ENCODE measurements at places on chromosomes 11 and 22.
A peak's percentile ranks its signal among the peaks of the same experiment; 100 is the strongest.

DNA sequence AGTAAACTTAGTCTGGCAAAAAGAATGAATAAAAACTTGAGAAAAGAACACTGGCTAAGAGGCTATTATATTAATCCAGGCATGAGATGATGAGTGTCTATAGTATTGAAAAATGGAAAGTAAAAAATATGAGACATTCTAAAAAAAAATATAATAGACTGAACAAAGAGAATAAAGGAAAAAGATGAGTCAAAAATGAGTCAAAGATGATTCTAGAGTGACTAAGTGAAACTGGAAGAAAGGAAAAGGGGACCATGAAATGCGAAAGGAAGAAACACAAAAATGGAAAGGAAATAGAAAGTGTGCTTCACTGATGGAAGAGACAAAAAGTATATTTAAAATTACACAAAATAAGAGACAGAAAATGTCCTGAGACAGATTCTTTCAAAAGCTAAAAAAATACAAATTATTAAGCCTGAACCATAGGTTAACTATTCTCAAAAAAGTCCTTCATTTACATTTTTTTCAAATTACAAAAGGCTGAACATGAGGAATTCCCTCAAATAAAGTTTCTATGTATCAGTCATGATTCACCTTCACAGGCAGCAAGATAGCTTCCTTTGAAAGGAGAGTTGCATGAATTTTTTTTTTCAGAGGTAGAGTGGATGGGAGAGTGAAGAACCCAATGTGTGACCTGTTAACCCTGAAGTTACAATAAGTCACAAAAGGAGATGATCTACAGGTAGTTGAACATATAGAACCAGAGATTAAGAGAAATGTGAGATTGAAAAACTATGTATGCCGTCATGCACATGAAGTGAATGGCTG, 75.2 kb downstream of the EIF3M start:
- DNase-seq, result peak; percentile 30

DNA sequence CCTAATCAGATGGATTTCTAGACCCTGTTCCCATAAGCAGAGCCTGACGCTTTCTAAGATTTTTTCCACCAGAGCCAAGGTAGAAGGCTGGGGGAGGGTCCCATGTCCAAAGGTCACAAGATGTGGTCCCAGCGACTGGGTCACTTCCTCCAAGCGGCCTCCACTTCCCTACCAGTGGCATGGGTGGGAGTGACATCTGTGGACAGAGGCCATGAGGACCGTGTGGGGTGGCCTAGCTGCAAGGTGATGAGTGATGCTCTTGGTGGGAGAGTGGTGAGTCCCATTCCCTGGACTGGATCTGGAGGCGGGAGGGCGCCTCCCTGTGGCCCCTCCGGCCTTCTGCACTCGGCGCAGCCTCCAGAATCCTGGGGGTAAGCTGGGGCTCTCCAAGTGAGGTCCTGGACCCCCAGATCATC, 32.4 kb upstream of the PRR5 start:
- DNase-seq, result peak; percentile 68

- DNase-seq, result no peak
Measured at GRCh38 chr22:27391092-27391770, 410.3 kb downstream of the MN1 start.

GRCh38 chr22:44648085-44648820, 53.8 kb upstream of the PRR5 start:
- DNase-seq, result no peak

DNA sequence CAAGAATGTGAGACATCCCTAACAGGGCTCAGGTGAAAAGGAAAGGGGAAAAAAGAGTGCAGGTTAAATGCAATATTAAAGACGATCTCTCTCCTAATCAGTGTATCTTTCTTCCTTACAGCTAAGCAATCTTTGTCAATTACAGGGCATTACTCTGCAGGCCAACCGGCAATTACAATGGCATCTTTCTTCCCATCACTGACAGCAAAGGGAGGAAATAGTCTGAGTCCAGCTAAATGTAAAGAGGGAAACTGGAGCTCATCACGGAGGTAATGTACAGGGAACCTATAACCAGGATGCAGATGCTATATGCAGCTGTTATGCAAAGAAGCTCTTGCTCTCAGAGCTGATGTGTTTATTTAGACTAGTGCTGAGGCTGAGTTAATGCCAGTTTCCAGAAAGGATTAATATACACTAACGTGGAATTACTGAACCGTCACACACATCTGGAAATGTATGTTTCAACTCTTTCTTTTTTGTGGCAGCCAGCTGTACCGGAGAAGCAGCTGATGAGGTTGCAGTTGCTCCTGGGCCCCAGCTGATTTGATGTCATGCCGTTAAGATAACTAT, 121.6 kb downstream of the KIRREL3 start:
- no peak for DNase-seq

- DNase-seq, result no peak
Measured at GRCh38 chr11:124511745-124512144, 31.7 kb downstream of the OR8B12 start.

- no peak for DNase-seq
Measured at GRCh38 chr11:70544067-70544773, 145.9 kb downstream of the CTTN start.
